ENCODE measurements at places on chromosomes 12 and 14.

DNA sequence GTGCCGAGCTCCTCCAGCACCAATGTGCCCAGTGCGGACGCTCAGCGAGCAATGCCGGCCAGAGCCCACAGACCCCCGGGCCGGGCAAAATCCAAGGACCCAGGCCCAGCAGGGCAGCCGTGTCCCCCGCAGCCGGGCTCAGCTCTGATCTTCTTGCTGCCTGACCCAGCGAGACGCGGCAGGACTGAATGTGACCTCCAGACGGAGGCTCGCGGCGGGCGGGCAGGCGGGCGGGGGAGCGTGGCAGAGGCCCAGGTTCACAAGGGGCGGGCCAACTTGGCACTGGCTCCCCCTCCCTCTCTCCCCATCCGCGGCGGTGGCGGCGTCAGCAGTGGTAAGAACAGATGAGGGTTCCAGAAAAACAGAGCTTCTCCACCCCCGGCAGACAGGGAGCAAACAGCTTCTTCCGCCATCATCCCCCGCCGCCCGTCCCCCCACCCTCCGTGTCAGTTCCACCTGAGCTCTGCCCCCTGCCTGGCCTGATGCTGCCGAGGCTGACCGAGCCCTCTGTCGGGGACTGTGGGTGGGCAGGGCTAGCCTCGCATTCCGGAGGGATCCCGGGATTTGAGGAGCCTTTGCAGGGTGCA, 94.3 kb downstream of the RFLNA start:
- peak; percentile 71 for DNase-seq

- DNase-seq = no peak
These were observed 61.4 kb downstream of the SLC16A7 start for GRCh38 chr12:59657266-59657665.

- no peak for DNase-seq
These were observed 8.1 kb upstream of the STX2 start for GRCh38 chr12:130847112-130847511.

GRCh38 chr14:95038521-95039250, 118.6 kb downstream of the DICER1 start:
- no peak for DNase-seq

- no peak for DNase-seq
These were observed 27.0 kb downstream of the SMUG1 start for GRCh38 chr12:54161481-54162437.

GRCh38 chr12:108667349-108667748, 33.7 kb upstream of the SELPLG start:
- DNase-seq = peak; percentile 48

- no peak for DNase-seq
These were observed 397.1 kb downstream of the MDGA2 start for GRCh38 chr14:47278233-47278842.

- peak; percentile 91 for DNase-seq
These were observed at the start of gene MLXIP for GRCh38 chr12:122078141-122079032. Gene MLXIP (plus strand): TSS chr12:122078756. CDS start chr12:122078854, 98 bp downstream.

DNA sequence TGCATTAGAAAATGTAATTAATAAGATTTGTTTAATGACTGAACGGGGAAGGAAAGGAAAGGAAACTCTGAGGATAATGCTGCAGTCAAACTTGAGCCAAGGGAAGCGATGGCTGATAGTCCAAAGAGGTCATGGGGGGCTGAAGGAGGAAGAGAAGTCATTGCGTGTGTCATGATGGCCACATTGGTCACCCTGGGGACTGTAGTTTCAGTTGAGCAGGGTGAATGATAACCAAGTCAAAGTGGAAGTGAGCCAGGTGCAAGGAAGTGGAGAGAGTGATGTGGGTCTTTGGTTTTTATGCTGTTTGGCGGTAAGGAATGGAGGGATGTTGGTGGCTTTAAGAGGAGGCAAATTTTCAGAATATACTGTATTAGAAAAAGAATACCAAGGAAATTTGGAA, 21.6 kb downstream of the C12orf75 start:
- DNase-seq = no peak

- DNase-seq = no peak
These were observed 59.8 kb upstream of the MDM1 start for GRCh38 chr12:68391937-68392336.

GRCh38 chr12:94415066-94415465, 44.6 kb downstream of the CEP83 start:
- no peak for DNase-seq

- no peak for DNase-seq
These were observed 838.6 kb downstream of the RPS29 start for GRCh38 chr14:48747561-48748089.

DNA sequence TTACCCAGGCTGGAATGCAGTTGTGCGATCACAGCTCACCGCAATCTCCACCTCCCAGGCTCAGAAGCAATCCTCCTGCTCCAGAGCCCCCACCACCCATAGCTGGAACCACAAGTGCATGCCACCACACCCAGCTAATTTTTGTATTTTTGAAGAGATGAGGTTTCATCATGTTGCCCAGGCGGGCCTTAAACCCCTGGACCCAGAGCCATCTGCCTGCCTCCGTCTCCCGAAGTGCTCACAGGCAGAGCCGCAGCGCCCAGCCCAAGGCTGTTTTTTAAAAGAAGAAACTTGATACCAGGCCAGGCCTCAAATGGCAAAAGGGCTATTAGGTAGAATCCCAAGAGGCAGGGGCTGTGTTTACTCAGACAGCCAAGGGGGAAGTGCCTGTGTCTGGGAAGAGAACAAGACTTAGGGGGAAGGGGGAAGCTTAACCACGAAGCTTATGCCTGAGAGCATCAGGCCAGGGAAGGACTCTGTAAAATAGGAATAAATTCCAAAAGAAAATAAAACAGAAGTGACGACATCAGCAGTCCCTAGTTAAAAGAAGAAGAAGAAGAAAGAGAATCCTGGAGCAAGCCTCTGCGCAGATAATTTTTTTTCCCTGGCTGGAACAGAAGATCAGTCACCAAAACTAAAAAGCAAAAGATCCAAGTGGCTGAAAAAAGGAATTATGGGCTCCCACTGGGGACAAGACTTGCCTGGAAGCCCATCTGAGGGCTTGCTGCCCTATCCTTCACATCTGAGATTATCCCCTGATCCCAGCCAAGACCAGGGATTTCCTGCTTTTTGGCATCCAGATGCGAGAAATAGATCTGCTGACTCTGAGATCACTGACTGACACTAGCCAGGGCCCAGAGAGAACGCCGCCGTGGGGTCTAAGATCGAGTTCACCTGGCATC, 170.5 kb downstream of the NDUFA12 start:
- DNase-seq = no peak

DNA sequence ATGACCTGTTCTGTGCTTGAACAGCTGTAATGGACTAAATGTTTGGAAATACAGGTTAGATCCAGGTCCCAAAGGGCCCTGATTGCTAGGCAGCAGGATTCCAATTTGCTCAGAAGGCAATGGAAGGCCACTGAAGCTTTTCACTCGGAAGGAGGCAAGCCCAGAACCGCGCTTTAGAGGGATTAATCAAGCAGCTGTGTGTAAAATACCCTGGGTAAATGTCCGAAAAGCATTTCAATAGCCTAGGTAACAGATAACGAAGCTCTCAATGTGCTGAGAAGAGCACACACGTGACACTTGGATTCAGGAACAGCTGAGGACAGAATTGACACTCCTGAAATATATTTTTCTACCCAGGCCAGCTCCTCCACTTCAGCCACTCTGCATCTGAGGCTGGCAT, 436.1 kb downstream of the TMEM132D start:
- no peak for DNase-seq

DNA sequence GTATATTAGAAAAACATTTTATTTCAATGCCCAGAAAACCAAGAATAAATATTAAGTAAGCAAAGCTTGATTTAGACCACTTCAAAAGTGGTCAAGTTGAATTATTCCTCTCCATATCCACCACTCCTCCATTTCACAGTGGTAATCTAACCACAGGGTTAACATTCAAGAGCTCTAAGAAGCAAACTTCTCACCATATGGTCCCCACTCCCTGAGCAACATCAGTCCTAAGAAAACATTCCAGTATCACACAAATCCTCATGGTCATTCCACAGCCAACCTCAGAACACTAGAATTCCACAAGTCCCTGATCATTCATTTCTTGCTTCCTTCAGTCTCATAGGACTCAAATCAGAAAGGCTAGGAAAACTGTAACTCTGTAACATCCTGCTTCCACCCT, 47.9 kb downstream of the ST8SIA1 start:
- no peak for DNase-seq

DNA sequence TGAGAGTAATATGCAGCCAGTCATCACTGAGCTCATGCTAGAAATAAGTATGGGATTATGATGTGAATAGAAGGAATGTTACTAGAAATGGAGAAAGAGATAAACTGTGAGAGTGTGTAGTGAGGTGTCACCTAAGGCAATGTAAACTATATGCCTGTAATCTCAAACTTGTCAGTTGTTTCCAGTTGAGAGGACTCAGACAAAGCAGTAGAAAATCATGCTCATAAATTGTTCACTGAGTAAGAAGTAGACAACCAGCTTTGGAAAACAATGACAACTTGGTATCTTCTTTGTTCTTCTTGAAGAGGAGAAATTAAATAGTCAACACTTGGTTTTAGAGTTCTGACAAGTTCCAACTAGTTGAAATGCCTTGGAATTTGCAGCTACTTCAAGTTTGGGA, 148.5 kb upstream of the OR4E1 start:
- DNase-seq = no peak

DNA sequence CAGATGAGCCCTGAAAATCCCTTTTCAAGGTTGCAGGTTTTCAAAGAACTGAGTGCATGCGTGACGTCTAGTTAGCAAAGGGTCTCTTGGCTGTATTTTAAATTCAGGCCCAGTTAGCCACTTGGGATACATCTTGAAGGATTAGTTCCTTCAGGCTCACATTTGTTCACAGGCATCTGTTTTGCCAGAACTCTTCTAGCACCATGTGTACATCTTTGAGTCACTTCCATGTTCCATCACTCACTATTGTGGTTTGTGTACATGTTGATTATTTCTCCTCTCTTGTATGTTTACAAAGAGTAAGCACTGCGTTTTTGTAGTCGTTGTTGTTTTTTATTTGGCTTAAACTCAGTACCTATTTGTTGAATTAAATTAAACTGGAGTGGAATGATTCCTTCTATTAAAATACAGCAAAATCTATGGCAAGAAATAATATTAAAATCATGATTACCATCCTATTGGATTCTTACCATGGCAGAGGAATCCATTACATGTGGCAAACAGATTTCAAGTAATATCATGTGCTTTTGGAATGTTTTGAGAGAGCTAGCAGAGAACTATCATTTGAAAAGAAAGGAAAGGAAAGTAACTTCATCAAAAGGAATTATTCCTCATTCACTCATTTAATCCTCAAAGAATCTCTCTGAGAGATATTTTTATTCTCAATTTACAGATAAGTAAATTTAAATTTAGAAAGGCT, 438.9 kb upstream of the FAR2 start:
- DNase-seq = no peak

DNA sequence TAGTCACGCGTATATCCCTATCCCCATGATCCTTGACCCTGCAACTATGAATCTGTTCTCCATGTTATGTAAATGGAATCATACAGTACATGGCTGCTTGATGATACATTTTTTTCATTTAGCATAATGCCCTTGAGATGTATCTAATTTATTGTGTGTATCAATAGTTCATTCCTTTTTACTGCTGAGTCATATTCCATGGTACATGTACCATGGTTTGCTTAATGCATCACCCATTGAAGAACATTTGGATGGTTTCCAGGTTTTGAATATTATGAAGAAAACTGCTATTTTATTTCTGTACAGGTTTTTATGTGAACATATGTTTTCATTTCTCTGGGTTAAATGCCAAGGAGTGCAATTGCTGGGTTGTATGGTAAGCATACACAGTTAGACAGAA, 4.0 kb upstream of the RNASE10 start:
- DNase-seq = no peak

DNA sequence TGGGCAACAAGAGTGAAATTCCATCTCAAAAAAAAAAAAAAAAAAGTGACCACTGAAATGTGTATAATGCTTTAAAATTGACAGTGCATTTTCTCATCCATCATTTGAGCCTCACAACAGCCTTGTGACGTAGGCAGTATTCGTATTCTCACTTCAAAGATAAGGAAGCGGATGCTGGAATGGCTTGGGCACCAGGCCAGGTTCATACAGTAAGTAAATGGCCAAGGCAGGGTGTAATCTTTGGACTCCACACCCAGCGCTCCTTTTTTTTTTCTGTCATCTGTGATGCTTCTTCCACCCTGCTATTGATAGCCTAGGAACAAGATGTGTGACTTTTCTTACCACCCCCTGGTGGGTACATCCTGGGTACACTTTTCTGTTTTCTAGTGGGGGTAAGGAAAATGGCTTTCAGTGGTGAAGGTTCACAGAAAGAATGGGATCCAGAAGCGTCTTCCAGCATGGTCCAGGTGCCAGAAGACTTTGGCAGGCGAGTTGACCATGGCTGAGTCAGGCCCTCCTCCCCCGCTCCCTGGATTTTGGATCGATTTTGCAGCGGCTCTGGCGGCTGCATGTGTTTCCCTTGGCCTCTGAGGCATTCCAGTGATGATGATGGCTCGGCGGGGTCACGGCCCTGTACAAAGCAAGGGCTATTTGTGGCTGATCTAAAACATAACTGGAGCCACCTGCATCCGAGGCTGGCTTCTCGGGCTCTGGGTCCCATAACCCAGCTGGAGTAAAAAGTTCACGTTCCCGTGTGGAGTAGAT, 110.6 kb downstream of the CACNA1C start:
- no peak for DNase-seq

DNA sequence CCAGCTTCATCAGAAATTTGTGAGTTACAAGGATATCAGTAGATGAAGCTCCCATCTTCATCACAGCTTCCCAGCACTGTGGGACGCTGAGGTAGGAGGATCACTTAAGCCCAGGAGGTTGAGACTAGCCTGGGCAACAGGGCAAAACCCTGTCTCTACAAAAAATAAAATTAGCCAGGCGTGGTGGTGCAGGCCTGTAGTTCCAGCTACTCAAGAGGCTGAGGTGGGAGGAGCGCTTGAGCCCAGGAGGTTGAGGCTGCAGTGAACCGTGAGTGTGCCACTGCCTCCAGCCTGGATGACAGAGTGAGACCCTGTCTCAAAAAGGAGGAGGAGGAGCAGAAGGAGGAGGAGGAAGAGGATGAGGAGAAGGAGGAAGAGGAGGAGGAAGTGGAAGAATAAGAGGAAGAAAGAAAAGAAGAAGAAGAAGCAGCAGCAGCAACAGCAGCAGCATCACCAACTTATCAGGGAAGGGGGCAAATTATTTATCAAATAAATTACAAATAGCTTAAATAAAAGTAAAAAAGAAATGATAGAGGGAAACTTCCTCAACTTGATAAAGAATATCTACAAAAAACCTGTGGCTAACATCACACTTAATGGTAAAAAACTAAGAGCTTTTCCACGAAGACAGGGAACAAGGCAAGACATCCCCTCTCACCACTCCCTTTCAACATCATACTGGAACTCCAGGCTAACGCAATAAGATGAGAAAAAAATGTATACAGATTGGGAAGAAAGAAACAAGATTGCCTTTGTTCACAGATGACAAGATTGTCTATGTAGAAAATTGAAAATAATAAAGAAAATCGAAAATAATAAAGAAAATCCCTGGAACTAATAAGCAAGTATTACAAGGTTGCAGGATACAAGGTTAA, 69.6 kb downstream of the NINJ2 start:
- DNase-seq = no peak

- no peak for DNase-seq
These were observed 74.9 kb downstream of the ANO2 start for GRCh38 chr12:5870183-5870582.

- DNase-seq = no peak
These were observed 918 bp downstream of the LIN7A start for GRCh38 chr12:80936642-80937390.
